Mammary epithelial cell (primary cell): ENCODE measurements at places on chromosomes 11 and 22. TPM values are rescaled to one million over a fixed set of nuclear protein-coding genes. Genes with fewer than 3 reads are reported as not detected.

- DNase-seq, result peak; percentile 77
Observed at GRCh38 chr11:13183094-13183825, 94.3 kb upstream of the BMAL1 start.

DNA sequence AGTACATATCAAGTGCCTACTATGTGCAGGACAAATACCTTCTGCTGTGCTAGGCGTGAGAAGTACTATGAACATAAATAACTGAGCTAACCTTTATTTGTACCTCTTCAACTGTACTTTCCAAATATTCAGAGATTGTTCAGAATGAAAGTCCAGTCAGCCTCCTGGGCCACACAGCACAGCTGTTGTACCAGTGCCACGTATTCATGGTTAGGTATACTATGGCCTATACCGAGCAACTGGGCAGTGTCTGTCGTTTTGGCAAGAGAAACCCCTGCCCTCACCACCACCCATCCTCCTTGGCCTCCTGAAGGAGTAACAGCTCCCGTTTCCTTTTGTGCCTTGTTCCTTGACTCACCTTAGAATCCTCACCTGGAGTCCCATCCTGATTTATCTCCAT, 53.0 kb downstream of the RASSF10 start:
- DNase-seq, result no peak

- no peak for DNase-seq
Observed at GRCh38 chr22:23230348-23231068, 50.2 kb downstream of the BCR start.

DNA sequence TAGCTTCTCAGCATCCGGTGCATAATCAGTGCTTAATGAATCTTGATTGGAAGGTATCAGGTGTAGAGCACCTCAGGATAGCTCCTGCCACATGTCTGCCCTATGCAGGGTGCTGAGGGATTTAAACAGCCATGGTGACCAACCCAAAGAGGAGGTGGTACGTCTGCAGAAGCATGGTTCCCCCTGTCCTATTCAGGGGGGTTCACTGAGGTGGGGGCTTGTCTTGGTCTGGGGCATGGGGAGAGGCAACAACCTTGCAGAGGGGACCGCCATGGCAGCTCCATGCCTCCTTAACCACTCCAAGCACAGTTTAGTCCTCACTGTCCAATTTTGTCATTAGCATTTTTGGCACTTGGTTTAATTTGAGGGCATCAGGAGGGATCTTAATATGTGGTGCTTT, 24.9 kb downstream of the UBE2L3 start:
- no peak for DNase-seq

DNA sequence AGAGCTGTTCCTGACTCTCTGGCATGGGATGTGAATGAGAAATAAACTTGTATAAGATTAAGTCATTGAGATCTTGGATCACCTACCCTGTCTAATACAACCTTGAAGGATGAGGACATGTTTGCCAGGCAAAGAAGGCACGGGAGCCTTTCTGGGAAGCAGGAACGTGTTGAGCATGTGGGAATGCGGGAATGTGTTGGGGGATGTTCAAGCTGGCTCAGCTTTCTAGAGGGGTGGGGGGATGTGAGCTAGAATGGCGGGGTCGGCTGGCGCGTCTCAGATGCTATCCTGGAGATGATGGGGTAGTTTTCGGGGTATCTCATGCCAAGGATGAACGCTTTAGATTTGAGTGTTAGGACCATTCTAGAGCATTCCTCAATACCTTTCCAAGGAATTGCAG, 227.1 kb downstream of the DSCAML1 start:
- DNase-seq, result no peak

GRCh38 chr11:61145228-61146005, 15.8 kb downstream of the VPS37C start:
- no peak for DNase-seq

GRCh38 chr11:116832350-116833290, 2.9 kb downstream of the APOC3 start:
- DNase-seq, result no peak

- DNase-seq, result no peak
Observed at GRCh38 chr11:67700141-67700540, 25.7 kb upstream of the ALDH3B2 start.

NCR3LG1 gene
- 2.3 TPM for polyA plus RNA-seq

SYT12 gene
- 1.1 TPM for polyA plus RNA-seq
